ENCODE measurements at places on chromosomes 12 and 14. TPM values are rescaled to one million over a fixed set of nuclear protein-coding genes. Genes with fewer than 3 reads are reported as not detected.

- no peak for DNase-seq
These were observed 43.9 kb downstream of the RAB35 start for GRCh38 chr12:120072472-120073249.

DNA sequence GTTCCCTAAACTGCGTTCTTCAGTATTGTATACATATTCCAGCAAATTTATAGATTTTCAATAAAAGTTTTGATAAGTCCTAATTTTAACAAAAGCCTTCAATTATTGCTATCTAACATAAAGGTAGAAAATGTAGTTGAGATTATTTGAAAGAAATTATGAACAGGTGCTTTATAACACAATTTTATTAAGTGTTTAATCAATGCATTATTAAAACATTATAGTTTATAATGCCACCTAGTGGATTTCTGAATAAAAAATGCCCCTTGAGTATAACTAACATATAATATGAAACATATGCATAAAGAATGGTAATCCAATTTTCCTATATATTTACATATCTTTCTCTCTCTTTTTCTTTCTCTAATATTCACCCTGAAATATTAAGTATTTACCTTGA is 515.3 kb downstream of the SLC6A15 start:
- DNase-seq: no peak

- DNase-seq: no peak
These were observed 32.6 kb downstream of the PELI2 start for GRCh38 chr14:56150645-56151345.

- no peak for DNase-seq
These were observed 20.6 kb downstream of the LTBP2 start for GRCh38 chr14:74591394-74591793.

DNA sequence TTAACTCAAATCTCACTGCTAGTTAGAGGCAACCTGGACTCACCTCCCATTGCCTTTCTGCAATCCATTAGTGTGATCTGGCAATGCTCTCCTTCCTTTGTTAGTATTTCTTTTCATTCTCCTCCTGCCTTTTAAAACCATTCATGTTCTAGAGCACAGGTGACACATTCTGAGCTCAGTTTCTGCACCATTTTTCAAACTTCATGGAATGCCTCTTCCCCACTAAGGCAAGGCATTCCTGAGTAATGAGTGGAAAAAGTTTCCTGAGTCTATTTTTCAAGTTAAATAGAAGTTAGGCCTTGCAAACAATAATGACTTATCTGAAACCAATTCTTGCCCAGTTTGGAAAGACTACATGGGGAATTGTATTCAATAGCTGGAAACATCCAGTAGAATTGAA is 1001.8 kb downstream of the BCL11B start:
- no peak for DNase-seq

- DNase-seq: no peak
These were observed 117.7 kb upstream of the FRMD6 start for GRCh38 chr14:51533872-51534553.

The CCDC197 gene
- total RNA-seq: not detected
